Hematopoietic multipotent progenitor cell treated with erythropoietin and hydrocortisone succinate and interleukin-3 and kit ligand, for 4 days (in vitro differentiated cells): ENCODE measurements at places on chromosomes 7 and 10.

DNA sequence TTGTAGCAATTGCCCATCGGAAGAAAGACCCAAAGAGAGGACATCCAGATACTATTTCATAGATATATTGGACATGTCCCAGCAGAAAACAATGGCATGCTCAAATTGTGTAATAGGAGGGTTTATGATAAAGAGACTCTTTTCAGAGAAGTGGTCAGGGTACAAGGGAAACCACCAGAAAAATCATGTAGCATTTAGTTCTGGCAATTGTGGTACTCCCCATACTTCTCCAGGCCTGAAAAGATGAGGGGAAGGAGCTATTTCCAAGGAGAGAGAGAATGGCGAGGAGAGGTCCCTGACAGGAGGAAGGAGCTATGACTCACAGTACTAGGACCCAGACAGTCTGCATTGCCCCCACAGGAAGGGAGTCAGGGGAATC is 68.4 kb upstream of the ADO start:
- DNase-seq, result no peak

DNA sequence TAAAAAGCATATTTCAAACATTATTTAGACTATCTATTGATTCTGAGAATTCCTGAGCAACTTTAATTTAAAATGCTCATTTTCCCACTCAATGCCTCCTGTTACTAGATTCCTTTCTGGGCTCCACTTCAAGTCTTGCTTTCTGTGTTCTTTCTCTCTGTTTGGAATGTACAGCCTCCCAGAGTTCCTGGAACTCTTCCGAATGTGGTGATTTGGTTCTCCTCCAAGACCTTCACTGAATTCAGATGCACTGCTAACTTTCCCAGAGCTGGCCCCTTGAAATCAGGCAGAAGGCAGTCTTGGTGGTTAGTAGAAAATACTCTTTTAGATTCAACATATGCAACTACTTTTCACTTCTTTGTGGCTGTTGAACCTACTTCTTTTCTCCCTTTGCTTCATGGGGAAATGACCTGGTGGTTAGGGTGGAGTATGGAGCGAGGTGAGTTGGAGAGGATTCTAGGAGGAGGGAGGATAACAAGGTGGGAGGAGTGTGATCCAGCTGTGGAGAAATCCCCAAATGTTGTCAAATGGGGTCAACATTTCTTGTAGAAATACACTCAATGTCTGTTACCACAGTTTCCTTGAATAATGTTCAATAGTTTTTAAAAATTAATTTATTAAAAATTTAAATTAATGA is 27.9 kb upstream of the CCDC7 start:
- DNase-seq, result no peak

DNA sequence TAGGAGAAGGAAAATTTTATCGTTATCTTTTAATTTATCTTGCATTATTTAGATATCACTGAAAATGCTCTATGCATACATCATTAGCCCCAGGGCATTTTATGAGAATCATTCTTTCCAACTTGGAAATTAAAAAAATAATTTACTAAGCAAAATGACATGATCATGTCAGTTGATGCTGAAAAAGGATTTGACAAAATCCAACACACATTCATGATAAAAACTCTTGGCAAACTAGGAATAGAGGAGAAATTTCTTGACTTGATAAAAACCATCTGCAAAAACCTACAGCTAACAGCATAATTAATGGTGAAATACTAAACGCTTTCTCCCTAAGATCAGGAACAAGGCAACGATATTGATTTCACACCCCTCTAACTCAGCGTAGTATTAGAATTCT is 40.2 kb upstream of the RSU1 start:
- DNase-seq, result no peak

DNA sequence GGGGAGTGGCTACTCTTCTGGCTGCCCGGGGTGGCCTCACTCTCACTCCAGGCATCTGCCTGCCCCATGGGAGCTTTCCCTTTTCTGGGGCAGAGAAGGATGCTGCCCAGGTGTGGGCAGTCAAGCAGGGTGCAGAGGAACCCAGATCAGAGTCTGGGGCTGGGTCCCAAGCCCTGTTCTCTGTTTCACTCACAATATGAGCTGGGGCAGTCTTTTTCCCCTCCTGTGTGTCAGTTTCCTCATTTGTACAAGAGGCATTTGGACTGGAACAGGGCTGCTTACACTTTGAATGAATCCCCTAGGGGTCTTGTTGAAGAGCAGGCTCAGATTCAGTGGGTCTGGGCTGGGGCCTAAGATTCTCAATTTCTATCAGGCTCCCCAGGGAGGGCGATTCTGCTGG is 38.4 kb upstream of the AQP1 start:
- no peak for DNase-seq

DNA sequence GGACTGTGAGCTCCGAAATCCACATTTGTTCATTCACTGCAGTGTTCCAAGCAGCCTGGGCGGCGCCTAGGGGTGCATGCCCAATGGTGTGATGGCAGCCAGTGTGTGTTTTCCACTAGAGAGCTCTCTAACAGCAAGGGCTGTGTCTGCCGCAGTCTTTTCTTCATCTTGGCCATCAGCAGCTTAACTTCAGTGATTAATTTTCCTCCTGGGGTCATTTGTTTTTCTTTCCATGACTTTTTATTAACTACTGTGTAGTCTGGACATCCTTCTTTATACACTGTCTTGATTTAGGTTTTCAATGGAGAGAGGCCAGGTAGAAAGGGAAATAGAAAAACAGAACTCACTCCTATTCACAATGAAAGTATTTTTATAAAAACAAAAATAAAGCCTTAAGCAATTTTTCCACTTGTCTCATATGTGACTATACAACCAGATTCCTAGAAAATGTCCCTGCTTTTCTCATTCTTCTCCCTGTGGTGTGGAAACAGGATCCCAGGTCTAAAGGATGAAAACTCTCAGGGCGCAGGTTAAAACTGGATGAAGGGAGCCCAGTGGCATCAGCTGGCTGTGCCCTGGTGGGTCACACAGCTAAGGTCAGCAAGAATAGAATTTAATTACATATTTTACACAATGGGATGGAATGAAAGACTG is 176.8 kb downstream of the PKD1L1 start:
- DNase-seq, result peak; percentile 13

GRCh38 chr10:100325158-100325557 is 4.9 kb downstream of the PKD2L1 start:
- DNase-seq, result peak; percentile 24

- no peak for DNase-seq
Observed at GRCh38 chr7:127758105-127758504, 106.1 kb downstream of the SND1 start.
